ENCODE measurements at places on chromosomes 4 and X.

DNA sequence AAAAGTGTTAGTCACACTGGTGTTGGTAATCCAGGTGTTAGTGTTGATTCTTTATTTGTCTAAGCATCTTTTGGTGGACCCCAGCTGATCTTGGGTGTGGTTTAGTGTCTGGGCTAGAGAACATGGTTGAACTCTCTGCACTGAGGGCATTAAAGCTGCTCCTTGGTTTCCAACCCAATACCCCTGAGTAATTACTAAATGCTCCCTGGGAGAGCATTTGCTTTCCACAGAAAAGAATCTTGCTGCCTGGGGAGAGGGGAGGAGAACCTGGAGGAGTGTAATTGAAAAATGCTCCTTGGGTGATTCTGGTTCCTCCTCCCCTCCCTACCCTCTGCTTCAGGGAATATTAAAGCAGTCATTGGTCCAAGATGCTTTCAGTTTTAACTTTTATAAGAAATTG lies 3.1 kb downstream of the GUCY1B1 start:
- DNase-seq, result no peak

DNA sequence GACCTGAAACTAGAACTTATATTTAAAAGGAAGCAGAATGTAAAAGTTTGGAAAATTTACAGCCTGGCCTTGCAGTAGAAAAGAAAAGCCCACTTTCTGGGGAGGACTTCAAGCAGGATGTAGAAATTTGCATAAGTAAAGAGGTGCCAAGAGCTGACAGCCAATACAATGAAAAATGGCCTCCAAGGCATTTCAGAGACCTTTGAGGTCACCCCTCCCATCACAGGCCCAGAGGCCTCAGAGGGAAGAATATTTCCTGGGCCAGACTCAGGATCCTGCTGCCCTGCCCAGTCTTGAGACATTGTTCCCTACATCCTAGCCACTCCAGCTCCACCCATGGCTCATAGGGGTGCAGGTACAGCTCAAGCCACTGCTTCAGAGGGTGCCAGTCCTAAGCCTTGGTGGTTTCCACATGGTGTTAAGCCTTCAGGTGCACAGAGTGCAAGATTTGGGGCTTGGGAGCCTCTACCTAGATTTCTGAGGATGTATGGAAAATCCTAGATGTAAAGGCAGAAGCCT lies 518.9 kb upstream of the INTU start:
- DNase-seq, result no peak

DNA sequence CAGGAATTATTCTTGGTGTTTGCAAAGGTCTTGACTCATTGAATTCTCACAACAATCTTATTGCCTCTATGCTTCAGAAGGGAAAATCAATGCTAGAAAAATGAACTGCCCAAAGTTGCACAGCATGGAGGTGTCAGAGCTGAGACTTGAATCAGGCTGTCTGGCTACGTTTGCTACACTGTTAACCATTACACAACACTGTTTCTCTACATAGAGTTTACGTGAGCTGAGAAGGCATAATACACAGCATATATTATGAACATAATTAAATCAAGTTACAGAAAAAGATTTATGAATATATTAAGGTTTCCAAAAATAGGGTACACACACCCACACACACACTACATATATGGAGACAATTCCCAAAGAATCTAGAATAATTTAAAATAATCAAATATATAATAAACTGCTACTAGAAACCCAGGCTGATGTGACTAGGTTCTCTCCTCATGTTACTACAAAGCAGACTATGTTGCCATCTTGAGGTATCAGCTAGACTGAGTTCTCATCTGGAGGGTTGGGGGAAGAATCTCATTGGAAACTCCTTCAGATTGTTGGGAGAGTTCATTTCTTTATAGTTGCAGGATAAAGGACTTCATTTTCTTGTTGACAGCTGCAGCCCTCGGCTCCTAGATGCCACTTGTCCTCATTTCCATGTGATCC lies 1270.5 kb downstream of the ARAP2 start:
- no peak for DNase-seq

DNA sequence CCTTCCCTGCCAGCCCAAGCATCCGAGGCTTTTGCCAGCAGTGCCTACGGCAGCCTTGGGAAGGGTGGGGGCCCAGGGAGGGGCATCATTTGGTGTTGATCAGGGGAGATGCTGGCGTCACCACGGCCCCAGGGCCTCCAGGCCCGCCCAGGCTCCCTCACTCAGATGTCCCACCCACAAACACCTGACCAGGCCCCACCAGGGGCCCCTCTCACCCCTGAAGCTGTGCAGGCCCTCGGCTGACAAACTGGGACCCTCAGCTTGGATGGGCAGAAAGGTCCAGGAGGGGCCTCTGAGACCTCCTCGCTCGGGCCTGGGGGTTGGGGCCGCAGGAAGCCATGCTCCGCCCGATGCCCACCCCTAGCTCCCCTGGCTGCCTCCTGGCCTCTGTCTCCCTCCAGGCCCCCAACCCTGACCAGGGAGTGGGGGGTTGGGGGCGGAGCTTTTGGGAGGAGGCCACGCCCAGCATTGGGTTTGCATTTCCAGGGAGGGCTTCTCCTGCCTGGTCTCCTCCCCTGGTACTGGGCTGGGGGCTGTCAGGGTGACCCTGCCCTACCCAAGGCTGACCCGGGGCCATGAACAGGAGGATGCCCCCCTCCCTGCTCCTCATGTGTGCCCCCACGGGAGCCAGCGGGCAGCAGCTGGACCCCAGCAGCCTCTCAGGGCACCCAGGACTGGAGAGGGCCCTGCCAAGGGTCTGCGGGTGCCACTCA lies 33.4 kb upstream of the SPON2 start:
- no peak for DNase-seq

DNA sequence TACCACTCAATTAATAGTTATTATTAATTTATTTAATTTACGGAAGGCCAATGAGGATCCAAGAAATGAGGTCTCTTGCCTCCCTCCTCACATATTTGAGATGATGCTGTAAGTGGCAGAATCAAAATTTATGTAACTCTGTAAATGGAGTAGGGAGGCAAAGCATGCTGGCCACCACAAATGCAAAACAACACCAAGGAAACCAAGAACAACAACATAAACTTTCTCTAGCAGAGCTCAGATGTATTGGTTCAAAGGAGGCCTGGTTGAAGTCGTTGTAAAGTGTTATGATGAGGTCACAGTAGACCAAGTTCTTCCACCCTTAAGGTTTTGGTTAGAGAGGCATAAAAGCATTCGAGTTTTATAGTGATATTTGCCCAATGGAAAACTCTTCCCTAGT lies 194.8 kb upstream of the FAT1 start:
- DNase-seq, result no peak

DNA sequence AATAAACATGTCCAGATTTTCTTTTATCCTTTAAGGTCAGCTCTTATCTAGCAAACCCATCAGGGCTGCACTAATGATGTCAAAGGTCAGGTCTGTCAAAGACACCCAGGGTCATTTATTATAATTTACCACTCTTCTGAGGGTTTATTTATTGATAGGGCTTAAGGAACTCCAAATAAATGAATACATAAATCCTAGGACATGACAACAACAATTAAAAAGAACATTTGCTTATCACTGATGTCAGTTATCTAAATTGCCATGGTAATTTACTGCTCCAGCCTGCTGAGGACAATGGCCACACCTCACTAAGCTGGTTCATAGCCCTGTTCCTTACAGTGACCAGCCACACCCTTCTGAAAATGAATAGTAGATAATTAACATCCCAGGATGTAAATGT lies 317.1 kb downstream of the UNC5C start:
- no peak for DNase-seq

GRCh38 chr4:127579821-127580220 lies 52.9 kb upstream of the INTU start:
- no peak for DNase-seq

DNA sequence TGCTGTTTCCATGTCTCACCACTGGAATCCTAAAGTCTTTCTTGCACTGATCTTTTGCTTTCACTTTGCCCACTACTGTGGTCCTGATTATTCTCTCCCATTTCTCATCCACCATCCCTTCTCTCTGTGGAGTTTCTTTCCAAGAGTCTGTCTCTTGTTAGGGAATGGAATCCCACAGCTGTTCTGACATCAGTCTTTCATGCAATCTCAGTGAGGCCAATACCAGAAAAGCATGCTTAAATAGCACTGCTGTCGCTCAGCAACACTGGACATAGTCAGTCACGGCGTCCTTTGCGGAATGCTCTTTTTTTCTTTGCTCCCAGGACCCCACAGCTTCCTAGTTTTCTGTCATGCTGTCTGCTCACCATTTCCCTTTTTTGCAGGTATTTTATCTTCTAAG lies 20.1 kb downstream of the SLITRK4 start:
- no peak for DNase-seq
